Camera-type eye (tissue), 1 donor: ENCODE measurements at places on chromosomes 13 and 19. TPM values are rescaled to one million over a fixed set of nuclear protein-coding genes. Genes with fewer than 3 reads are reported as not detected.

The IGSF23 gene
- not detected for total RNA-seq

The SPIB gene
- 0.33 TPM for total RNA-seq

The CDKN2D gene
- total RNA-seq: 17.7 TPM

The CFAP97D2 gene
- not detected for total RNA-seq

The GPR4 gene
- total RNA-seq: 0.71 TPM

The LYPD5 gene
- 2.6 TPM for total RNA-seq

The MPHOSPH8 gene
- total RNA-seq: 49.3 TPM

The SLC6A16 gene
- 0.93 TPM for total RNA-seq

The CNFN gene
- not detected for total RNA-seq

The NDUFA11 gene
- total RNA-seq: 76.9 TPM
